ENCODE measurements at places on chromosomes 7 and 10. TPM values are rescaled to one million over a fixed set of nuclear protein-coding genes. Genes with fewer than 3 reads are reported as not detected.

GRCh38 chr10:116138897-116139296 lies 134.1 kb downstream of the GFRA1 start:
- H3K27ac ChIP-seq = no peak overlapping the region
- DNase-seq = no peak
- H3K36me3 ChIP-seq = no peaks in the 10 kb centered on the region
- no peaks in the 10 kb centered on the region for H3K27me3 ChIP-seq
- no peaks in the 10 kb centered on the region for H3K4me1 ChIP-seq

The TMEM176A gene
- total RNA-seq = 29.7 TPM

DNA sequence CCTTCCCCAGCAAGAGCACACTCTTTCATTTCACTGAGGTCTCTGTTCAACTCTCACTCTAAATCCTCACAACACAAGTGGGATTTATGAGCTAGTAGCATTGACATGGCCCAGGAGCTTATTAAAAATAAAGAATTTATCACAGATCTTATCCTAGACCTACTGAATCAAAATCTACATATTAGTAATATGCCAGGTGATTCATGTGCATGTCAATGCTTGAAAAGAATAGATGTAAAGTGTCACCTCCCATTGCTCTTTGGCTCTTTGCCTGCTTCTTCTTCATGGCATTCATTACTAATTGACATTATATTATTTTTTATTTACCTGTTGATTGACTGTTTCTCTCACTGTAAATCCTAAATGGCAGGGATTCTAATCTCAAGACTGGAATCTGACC lies 459.2 kb upstream of the LRRTM3 start:
- no peaks in the 10 kb centered on the region for H3K36me3 ChIP-seq
- H3K27ac ChIP-seq = no peak overlapping the region
- DNase-seq = no peak
- H3K4me3 ChIP-seq = no peak overlapping the region
- no peaks in the 10 kb centered on the region for H3K4me1 ChIP-seq
- H3K27me3 ChIP-seq = no peaks in the 10 kb centered on the region

The NXPH1 gene
- not detected for total RNA-seq

DNA sequence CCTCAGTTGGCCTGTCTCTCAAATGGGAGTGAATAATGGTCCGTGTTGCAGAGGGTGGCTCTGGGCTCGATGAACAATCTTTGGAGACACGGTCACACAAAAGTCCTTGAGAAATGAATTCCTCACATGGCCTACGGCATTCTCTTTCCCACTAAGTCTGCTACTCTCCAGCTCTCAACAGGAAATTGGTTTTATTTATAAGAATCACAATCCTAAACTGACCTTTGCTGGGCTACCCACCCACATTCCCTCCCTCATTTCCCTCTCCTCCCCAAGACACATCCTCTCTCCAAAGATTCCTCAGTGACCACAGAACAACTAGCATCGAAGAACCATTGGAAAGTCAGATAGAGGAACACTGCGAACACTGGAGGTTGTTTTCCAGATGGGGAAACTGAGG lies 4.7 kb downstream of the AFAP1L2 start:
- H3K27me3 ChIP-seq = peaks cover 5% of the 10 kb centered on the region
- H3K36me3 ChIP-seq = no peaks in the 10 kb centered on the region
- DNase-seq = no peak
- peak overlapping the region; percentile 38 for H3K27ac ChIP-seq
- peaks cover 20% of the 10 kb centered on the region for H3K4me1 ChIP-seq

The LRRD1 gene
- total RNA-seq = 0.19 TPM

- no peaks in the 10 kb centered on the region for H3K36me3 ChIP-seq
- no peaks in the 10 kb centered on the region for H3K27me3 ChIP-seq
- no peak for DNase-seq
- no peak overlapping the region for H3K27ac ChIP-seq
- no peak overlapping the region for H3K4me3 ChIP-seq
These were observed 23.1 kb downstream of the PARD3 start for GRCh38 chr10:34791947-34792346.

DNA sequence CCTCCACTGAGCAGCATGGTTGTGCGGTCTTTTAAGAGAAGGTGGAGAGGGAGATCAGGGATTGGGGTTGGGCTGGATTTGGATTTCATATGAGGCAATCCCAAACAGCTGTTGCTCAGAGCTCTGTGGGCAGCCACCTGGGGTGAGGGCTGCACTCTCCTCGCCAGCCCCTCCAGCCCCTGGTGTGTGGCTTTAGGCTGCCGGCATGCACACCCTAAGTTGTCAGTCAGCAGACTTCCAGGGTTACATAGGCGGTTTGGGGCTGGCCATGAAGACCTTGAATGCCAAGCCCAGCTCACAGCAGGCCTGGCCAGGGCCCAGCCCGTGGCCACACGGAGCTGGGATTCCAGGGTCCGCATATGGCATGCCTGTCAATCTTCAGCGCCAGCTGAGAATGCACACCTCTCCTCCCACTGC lies 54.8 kb downstream of the ZMIZ1 start:
- peaks cover 33% of the 10 kb centered on the region for H3K4me1 ChIP-seq
- peak overlapping the region; percentile 48 for H3K27ac ChIP-seq
- H3K36me3 ChIP-seq = peaks cover 66% of the 10 kb centered on the region
- H3K4me3 ChIP-seq = no peak overlapping the region
- no peaks in the 10 kb centered on the region for H3K27me3 ChIP-seq
- no peak for DNase-seq

DNA sequence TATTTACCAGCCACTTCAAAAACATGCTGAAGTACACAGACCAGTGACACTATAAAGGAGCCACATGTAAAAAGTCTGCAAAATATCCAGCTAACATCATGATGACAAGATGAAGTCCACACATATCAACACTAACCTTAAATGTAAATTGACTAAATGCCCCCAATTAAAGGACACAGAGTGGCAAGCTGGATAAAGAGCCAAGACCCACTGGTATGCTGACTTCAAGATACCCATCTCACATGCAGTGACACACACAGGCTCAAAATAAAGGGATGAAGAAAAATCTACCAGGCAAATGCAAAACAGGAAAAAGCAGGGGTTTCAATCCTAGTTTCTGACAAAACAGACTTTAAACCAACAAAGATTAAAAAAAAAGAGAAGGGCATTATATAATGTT lies 12.9 kb upstream of the C10orf88 start:
- H3K4me3 ChIP-seq = no peak overlapping the region
- H3K36me3 ChIP-seq = no peaks in the 10 kb centered on the region
- H3K27ac ChIP-seq = no peak overlapping the region

The OR2AE1 gene
- not detected for total RNA-seq

DNA sequence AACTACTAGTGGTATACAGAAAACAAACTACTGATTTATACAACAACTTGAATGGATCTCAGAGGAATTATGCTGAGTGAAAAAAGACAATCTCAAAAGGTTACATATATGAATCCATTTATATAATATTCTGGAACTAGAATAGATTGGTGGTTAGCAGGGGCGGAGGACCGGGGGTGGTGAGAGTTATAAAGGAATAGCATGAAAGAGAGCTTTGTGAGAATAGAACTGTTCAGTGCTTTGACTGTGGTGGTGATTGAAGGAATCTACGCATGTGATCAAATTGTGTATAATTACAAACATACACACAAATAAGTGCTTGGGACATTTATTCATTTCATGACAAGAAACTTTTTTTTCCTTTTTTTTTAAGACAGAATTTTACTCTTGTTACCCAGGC lies 19.6 kb downstream of the RAB19 start:
- no peaks in the 10 kb centered on the region for H3K36me3 ChIP-seq
- no peak overlapping the region for H3K4me3 ChIP-seq
- no peak overlapping the region for H3K27ac ChIP-seq
- H3K4me1 ChIP-seq = no peaks in the 10 kb centered on the region
- no peak for DNase-seq

- H3K4me3 ChIP-seq = no peak overlapping the region
- no peaks in the 10 kb centered on the region for H3K36me3 ChIP-seq
- H3K4me1 ChIP-seq = no peaks in the 10 kb centered on the region
These were observed 331.4 kb upstream of the MGMT start for GRCh38 chr10:129135624-129136023.

The TAS2R41 gene
- total RNA-seq = not detected

- H3K4me1 ChIP-seq = no peaks in the 10 kb centered on the region
- H3K27me3 ChIP-seq = no peaks in the 10 kb centered on the region
- H3K27ac ChIP-seq = no peak overlapping the region
- no peak overlapping the region for H3K4me3 ChIP-seq
- DNase-seq = no peak
- no peaks in the 10 kb centered on the region for H3K36me3 ChIP-seq
These were observed 2.7 kb upstream of the AOAH start for GRCh38 chr7:36726806-36727503.

DNA sequence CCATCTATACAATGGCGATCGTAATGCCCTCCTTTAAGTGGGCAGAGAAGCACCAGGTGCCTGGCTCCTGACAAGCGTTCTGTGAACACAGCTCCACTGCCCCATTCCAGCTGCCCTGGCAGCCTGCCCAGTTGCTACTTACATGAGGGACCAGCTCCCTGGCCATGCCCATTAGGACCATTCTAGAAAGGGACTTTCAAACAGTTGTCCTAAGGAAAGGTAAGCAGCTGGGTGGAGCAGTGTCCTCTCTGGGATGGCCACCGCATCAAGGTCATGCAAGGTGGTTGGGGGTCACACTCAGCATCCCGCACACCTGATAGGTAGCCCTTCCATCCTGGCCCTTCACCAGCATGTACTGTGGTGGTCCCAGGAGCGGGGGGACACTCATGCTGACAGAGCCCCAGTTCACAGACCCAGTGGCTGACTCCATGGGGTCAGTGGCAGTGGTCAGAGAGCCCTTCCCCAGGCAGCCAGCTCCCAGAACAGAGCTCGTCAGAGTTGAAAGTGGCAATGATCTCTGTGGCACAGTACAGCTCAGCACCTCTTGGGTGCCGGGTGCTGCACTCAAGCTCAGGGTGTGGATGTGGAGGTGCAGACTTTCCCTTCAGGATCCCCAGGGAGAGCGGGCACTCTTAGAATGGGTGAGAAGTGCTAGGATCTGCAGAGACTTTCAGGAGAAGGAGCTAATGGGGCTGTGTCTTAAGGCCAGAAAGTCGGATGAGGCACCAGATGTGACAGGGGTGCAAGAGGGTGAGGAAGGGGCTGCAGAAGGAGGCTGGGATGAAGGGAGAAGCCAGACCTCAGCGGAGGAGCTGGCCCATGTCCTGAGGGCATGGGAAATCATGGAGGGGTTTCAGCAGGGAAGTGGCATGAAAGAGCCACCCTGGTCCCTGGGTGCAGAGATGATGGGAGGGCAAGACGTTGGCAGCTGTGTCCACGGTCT lies 10.9 kb downstream of the MMRN2 start:
- peaks cover 30% of the 10 kb centered on the region for H3K36me3 ChIP-seq
- H3K27ac ChIP-seq = no peak overlapping the region
- no peak overlapping the region for H3K4me3 ChIP-seq
- peaks cover 28% of the 10 kb centered on the region for H3K4me1 ChIP-seq
- H3K27me3 ChIP-seq = no peaks in the 10 kb centered on the region

- peaks cover 6% of the 10 kb centered on the region for H3K4me1 ChIP-seq
- no peak overlapping the region for H3K4me3 ChIP-seq
- no peak for DNase-seq
- no peak overlapping the region for H3K27ac ChIP-seq
These were observed 199.4 kb downstream of the ELMO1 start for GRCh38 chr7:37249240-37249639.

DNA sequence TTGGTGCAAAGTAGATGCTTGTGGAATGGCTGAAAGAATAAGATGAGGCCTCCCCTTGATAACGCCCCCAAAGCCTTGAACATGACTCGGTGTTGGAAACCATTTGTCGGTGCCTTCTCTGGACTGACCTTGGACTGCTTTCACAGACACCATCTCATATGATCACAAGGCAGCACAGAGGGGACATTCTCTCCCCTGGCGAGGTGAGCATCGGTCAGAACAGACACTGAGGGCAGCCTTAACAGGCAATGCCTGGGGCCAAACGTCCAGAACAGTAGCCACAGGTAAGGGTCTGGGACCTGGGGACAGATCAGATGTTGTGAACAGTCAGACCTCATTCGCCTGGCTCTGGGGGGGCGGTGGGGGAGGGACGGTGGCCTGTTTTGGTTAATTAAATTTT lies 2.8 kb upstream of the TRRAP start:
- no peaks in the 10 kb centered on the region for H3K27me3 ChIP-seq
- no peaks in the 10 kb centered on the region for H3K36me3 ChIP-seq
- H3K4me1 ChIP-seq = no peaks in the 10 kb centered on the region
- no peak overlapping the region for H3K4me3 ChIP-seq

The IMPDH1 gene
- 27.8 TPM for total RNA-seq
